ENCODE measurements at places on chromosomes 1 and 21.

- no peak for DNase-seq
These were observed 5.6 kb downstream of the ARHGAP29 start for GRCh38 chr1:94231746-94232145.

- no peak for DNase-seq
These were observed 112.2 kb upstream of the MROH9 start for GRCh38 chr1:170823120-170823519.

- DNase-seq: no peak
These were observed 178.6 kb downstream of the GPR52 start for GRCh38 chr1:174626031-174627025.

- no peak for DNase-seq
These were observed 25.5 kb upstream of the IL10 start for GRCh38 chr1:206797534-206798383.

DNA sequence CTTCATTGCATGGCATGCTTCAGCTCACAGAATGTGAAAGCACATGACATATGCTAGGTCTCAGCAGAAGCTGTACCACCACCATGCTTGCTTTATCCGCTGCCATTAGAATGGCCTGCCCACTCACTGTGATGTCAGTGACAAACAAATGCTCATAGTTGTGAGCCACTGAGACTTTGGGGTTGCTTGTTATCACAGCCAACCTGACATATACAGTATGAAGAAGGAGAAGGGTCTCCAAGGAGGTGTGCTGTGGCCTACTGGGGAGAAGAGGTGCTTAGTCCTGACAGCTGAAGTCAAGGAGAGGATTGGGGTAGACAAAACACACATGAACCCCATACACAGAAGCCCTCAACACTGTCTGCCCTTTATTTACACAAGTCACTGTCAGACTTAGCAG lies 19.5 kb upstream of the TENT5C start:
- DNase-seq: no peak

DNA sequence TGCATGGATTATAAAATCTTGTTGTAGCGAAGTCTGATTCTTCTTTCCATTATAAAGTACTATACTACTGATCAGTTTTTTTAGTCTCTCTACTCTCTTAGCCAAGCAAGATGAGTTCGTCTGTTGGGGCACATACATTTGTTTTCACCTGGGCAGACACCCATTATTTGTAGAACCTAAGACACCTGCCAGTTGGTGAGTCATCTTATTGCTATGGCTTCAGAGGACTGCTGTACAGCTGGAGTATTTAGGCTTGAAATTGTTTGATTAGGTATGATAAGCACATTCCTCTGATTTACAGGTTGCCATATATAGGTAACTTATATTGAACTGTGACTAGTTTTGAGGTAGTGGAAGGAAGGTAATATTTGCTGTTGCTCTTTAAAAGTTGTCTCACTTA lies 17.2 kb downstream of the RBM15 start:
- no peak for DNase-seq

DNA sequence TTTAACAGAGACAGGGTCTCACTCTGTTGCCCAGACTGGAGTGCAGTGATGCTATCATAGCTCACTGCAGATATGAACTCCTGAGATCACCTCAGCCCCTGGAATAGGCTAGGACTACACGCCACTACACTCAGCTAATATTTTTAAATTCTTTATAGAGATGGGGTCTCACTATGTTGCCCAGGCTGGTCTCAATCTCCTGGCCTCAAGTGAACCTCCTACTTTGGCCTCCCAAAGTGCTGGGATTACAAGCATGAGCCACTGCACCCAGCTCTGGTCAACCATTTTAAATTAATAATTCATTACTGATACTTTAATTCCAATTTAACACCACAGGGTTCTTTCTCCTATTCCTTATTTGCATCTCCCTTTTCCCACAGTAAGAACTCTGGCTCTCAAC lies 18.5 kb upstream of the EPS15 start:
- DNase-seq: no peak

- no peak for DNase-seq
These were observed 66.1 kb downstream of the PBX1 start for GRCh38 chr1:164625004-164625617.

GRCh38 chr1:43648876-43649477 lies 972 bp upstream of the KDM4A start:
- DNase-seq: no peak

DNA sequence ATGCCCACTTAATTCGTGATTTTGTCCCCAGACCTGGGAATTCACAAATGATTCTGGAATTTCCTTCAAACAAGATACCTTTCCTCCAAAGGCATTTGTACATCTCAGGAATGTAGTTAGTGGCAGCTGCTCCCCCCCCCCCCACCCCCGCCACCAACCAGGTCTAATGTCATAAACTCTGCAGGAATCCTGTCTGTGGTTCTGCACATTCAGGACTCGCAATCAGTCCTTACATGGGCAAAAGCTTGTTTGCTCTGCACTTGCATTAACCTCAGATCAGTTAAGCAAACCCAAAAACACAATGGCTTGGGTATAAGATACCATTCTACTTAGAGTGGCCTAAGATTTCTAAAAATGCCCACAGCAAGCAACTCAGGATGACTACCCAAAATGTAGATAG lies 143.8 kb downstream of the TGFB2 start:
- no peak for DNase-seq

- DNase-seq: no peak
These were observed 11.2 kb upstream of the ZNF670 start for GRCh38 chr1:247089616-247090375.
